Renal pelvis (tissue), 12 donors: ENCODE measurements at places on chromosomes 16 and 17. TPM values are rescaled to one million over a fixed set of nuclear protein-coding genes. Genes with fewer than 3 reads are reported as not detected.

GRCh38 chr17:48601539-48602425, 3.0 kb downstream of the HOXB6 start:
- no peak for DNase-seq

GRCh38 chr17:4167786-4168185, 24.8 kb downstream of the CYB5D2 start:
- DNase-seq, result no peak

DNA sequence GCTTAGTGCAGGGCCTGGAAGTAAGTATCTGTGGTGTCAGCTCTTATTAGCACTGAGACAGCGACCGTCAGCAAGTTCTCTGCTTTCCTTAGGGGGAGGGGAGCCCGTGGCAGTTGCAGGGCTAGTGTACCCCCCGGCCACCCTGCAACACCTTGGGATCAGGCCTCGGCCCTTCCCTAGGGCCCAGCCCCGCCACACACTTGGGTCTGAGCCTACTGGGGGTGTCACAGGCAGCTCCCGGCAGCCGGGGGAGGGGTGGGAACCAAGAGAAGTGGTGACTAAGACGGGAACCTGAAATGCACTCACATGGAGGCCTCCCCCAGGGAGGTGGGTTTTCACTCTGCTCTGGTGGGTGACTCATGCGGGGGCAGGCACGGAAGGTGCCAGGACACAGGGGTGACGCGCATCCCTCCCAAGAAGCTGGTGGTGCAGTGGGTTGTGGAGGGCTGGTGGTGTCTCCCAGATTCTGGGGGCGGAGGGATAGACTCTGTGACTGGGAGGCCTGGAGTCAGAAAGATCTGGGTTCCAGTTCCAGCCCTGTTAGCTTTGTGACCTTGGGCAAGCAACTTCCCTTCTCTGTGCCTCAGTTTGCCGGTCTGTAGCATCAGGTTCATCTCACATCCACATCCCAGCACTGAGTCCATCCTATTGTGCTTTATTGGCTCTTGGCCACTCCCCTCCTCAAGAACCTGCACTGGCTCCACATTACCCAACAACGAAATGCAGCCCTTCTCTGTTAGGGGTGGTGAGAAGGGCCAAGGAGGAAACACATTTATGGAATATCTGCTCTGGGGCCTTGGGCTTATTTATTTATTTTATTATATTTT, 44.5 kb downstream of the LAT start:
- peak; percentile 15 for DNase-seq

GRCh38 chr16:88194397-88195268, 188.1 kb upstream of the ZNF469 start:
- DNase-seq, result no peak

- no peak for DNase-seq
These were observed 233.9 kb downstream of the ZNF423 start for GRCh38 chr16:49622084-49622390.

DNA sequence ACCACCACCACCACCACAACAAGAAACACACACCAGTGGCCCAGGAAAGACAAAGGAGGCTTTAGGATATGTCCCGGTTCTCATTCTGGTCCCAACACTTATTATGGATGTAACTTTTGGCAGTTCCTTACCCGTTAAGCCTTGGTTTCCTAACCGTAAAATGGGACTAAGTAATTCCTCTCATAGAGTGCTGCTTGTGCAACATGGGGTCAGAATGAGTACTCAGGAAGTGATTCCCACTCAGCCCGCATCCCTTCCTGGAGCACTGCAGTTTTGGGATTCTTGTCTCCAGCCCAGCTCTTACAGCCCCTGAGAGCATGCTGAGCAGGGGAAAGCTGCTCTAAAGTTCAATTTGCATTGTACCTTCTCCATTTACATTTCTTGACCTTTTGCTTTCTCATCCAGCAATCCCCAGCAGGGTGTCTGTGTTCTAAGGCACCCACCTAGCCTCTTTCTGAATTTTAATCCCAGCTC, 262.6 kb downstream of the PRKCA start:
- no peak for DNase-seq

- DNase-seq, result no peak
These were observed 278.6 kb downstream of the ABCC12 start for GRCh38 chr16:47877166-47877565.

GRCh38 chr17:79836972-79837887, 2.0 kb downstream of the CBX4 start:
- DNase-seq, result no peak

DNA sequence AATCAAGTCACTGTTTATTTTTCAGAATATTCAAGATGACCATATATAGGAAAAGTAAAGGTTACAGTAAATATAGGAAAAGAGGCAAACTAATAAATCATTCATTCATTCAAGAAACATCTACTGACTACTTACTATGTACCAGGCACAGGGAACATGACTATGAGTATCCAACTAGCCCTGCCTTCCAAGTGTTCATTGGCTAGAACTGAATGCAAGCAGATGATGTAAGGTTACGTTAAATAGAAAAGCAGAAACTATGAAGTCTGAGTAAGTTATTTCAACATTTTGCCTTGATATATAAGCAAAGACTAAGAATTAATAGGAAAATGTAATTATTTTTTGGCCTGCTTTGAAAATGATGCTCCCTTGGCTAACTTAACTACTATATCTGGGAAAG, 36.7 kb downstream of the SPAG9 start:
- DNase-seq, result no peak

- DNase-seq, result peak; percentile 22
These were observed 125.8 kb downstream of the DYNLRB2 start for GRCh38 chr16:80666378-80667250.

DNA sequence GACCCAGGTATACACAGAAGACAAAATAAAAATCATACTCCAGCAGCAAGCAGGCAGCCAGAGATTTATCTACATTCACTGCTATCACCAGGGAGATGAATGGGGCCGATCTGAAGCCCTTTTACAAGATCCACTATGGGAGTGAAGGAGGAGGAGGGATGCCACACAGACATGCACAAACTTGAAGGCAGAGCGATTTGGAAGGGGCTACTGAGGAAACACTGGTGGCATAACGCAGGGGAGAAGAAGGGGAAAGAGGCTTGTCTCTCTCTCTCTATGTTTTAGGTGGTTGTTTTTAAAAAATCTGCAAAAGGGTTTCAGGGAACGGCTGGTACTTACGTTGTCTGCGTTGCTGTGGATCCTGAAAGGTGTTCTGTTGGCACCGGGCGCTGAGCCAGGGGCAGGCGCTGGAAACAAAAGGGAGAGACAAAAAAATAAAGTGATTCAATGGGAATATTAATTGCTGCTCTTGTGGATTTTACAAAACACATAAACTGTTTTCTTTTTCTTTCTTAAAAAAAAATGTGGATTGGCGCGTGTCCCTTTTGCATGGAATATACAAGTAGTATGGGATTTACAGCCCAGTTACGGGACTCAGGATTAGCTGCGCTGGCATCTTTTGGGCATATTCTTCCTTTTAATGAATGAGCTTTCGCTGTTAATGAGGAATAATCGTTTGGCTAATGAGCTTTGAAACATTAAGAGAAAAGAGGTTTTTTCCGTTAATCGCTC, 255.3 kb upstream of the PMFBP1 start:
- DNase-seq, result no peak

DNA sequence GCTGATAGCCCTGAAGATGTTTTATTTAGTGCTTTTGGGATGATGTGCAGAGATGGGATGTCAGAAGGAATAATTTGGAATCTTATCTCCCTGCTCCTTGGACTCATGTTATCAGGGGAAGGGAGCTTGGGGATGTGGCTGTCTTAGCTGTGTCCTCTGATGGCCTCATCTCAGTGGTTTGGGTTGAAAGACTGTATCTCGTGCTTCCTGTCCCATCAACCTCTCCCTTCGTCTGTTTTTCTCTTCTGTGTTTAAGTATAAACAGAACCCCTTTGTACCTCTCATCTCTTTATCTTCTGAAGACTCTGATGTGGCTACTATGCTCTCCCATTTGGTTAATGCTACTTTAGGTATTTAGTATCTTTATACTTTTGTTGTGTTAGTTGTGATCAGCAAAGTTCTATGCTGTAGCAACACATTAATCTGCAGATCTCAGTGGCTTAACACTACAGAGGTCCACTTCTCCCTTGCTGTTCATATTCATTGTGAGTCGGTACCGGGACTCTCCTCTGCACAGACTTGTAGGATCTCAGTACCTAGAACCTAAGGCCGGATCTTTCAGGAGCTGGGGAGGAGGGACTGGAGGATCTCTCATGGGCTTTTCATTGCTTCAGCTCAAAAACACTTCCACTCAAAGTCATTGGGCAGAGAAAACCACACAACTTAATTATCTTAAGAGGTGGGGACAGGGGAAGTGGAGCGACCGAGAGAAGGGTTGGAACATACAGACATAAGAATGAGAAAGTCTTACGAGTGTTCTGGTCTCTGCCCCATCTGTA, 28.8 kb downstream of the PRKCA start:
- no peak for DNase-seq

GRCh38 chr16:11675561-11676511, 7.6 kb downstream of the SNN start:
- no peak for DNase-seq

GRCh38 chr16:73020409-73020884, 27.5 kb downstream of the ZFHX3 start:
- no peak for DNase-seq

- DNase-seq, result no peak
These were observed 5.9 kb upstream of the DNAH17 start for GRCh38 chr17:78583091-78583490.

DNA sequence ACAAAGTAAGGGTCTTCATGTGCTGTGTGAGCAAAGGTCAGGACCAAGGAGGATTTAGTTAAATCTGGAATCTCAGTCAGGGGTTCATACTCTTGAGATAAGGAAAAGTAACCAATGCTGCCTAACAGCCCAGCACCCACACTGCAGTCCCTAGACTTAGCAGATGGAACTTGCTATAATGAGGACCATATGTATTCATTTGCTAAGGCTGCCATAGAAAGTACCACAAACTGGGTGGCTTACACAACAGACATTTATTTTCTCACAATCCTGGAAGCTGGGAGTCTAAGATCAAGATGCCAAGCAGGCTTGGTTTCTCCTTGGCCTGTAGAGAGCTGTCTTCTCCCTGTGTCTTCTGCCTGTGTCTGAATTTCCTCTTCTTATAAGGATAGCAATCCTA, 20.8 kb downstream of the ZP2 start:
- no peak for DNase-seq

DNA sequence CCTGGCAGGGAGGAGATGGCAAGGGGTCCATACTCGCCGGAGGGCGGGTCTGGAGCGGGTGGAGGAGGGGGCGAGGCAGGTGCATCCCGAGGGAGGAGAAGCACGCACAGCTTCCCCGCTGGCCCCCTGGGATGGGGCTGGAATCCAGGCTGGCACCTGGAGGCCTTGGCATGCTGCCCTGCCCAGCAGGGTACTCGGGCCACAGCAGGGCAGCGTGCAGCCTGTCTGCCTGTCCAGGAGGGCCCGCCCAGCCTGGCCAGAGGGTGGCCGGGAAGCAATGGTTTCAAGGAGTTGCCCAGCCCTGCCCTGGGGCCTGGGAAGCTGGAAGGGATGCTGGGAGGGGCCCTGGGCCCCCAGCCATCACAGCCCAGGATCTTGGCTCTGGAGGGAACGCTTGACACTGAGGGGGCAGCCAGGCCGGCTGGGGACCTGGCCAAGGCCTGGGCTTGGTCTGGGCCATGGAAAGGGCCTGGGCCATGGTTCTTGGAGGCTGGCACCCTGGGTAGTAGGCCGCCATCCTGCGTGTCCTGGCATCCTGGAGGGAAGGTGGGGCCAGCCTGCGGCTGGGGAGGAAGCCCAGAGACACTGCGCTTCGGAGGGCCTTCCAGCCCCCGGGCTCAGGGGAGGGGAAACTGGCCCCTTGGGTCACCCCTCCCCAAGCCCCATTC, 1.1 kb downstream of the GLIS2 start:
- no peak for DNase-seq

- no peak for DNase-seq
These were observed 124.9 kb downstream of the SOCS1 start for GRCh38 chr16:11130978-11131665.

- DNase-seq, result no peak
These were observed 41.6 kb downstream of the CDH1 start for GRCh38 chr16:68778551-68779231.

The ITGB3 gene
- polyA plus RNA-seq, result 22.9 TPM

The AXIN1 gene
- polyA plus RNA-seq, result 22.7 TPM

The MFAP4 gene
- 259 TPM for polyA plus RNA-seq

The SPNS2 gene
- 44.2 TPM for polyA plus RNA-seq

The AGRP gene
- polyA plus RNA-seq, result not detected

The HP gene
- polyA plus RNA-seq, result 0.99 TPM

The THAP11 gene
- polyA plus RNA-seq, result 33.4 TPM

The NUDT7 gene
- polyA plus RNA-seq, result 11.8 TPM

The PRSS22 gene
- 8.8 TPM for polyA plus RNA-seq

The FA2H gene
- polyA plus RNA-seq, result 3.9 TPM

The SYNGR2 gene
- 71.5 TPM for polyA plus RNA-seq

The ALOX15B gene
- polyA plus RNA-seq, result 1.5 TPM

The CIBAR2 gene
- 0.22 TPM for polyA plus RNA-seq

The KCNAB3 gene
- polyA plus RNA-seq, result 10.6 TPM
